ENCODE measurements at places on chromosomes 11 and 22. TPM values are rescaled to one million over a fixed set of nuclear protein-coding genes. Genes with fewer than 3 reads are reported as not detected.

OR5B21 gene
- total RNA-seq, result not detected

PANX1 gene
- 30.3 TPM for total RNA-seq

MYBPC3 gene
- not detected for total RNA-seq

ST14 gene
- 0.07 TPM for total RNA-seq

LRRC75B gene
- total RNA-seq, result 0.70 TPM

DAGLA gene
- total RNA-seq, result 3.7 TPM
